ENCODE measurements at places on chromosomes 7 and 10.

GRCh38 chr7:56110611-56111010 is 4.3 kb upstream of the CHCHD2 start:
- no peak for DNase-seq

- no peak for DNase-seq
Measured at GRCh38 chr10:48589266-48589665, 15.6 kb downstream of the ARHGAP22 start.

DNA sequence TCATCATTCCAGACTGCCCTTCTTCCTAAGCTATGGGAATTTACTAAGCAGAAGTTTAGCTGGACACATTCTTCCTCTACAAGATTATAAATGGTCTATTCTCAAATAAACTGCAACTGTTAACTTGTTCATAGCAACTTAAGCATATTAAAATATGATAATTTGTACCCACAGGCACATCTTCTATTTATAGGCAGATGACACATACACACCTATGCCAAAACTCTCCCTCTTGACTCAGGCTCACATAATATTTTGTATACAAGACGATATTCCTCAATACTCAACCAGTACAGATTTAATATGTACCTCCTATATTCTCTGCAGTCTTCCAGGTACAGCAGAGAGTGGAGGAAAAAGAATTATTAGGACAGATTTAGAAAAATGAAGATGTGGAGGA is 232.7 kb upstream of the KIAA1217 start:
- DNase-seq: no peak

GRCh38 chr10:48890888-48891850 is 48.5 kb downstream of the LRRC18 start:
- DNase-seq: no peak

DNA sequence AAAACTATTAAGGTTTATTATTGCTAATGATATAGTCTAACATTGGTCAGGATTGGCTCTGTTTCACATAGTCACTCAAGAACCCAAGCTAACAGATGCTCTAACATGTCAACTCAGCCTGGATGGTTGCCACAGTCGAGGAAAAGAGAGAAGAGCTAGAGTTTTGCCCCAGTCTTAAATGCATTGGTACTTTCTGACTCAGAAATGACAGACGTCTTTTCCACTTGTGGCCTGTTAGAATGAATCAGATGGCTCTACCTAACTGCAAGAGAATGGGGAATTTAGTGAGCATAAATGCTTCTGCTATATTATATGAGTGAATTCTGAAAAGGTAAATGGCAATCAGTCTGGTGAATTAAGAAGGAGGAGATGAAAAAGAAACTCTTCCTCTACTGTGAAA is 13.9 kb downstream of the HECTD2 start:
- DNase-seq: peak; percentile 14

GRCh38 chr7:158531661-158532060 is 56.0 kb downstream of the PTPRN2 start:
- DNase-seq: no peak

Measured in PC-3 (cell line).